ENCODE measurements at places on chromosomes 7 and 10. TPM values are rescaled to one million over a fixed set of nuclear protein-coding genes. Genes with fewer than 3 reads are reported as not detected.

Gene LIPK
- not detected for total RNA-seq

Gene FXYD4
- not detected for total RNA-seq

Gene ITGA8
- not detected for total RNA-seq

Gene OR9A2
- 0.24 TPM for total RNA-seq

Gene MSMB
- not detected for total RNA-seq

Gene HOXA3
- not detected for total RNA-seq

Gene PON3
- total RNA-seq, result not detected

Gene IGF2BP3
- total RNA-seq, result 0.42 TPM

Gene TMEM254
- 8.4 TPM for total RNA-seq

Gene AFAP1L2
- total RNA-seq, result 1.1 TPM

Gene CD36
- total RNA-seq, result not detected

Gene CYP26C1
- not detected for total RNA-seq

Gene PSMG3
- 46.4 TPM for total RNA-seq

Gene TEX47
- total RNA-seq, result not detected

- peak; percentile 70 for ATAC-seq
These were observed 61.8 kb downstream of the RASGEF1A start for GRCh38 chr10:43204943-43205671.

DNA sequence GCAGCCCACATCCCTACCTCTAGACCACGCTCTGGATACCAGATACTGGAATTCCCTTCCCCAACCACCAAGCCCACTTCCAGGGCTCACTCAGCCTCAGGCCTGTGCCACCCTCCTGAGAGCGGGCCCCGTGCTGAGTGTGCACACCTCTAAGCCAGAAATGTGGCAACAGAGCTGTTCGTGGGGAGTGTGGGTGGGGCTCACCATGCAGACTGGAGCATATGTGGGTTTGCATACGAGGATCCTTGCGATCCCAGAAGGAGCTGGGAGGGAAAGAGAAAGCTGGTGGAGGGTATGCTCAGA, 13.0 kb upstream of the LIMK1 start:
- ATAC-seq, result no peak

DNA sequence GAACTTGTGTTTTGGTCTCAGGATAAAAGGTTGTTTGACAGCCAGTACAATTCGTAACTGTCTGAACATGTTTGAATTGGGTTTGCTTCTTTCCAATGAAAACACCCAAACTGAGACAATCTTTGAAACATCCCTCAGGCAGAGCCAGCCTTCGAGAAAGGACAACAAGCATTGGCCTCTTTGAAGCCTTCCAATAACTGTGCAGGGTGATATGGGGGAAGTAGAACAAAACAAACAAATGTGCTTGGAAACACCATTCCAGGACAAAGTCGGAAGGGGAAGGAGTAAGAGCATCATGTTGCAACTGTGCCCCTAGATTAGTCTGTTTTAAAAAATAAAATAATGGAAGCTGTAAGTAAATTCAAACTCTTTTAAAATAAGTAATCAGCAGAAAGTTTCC, 39.5 kb downstream of the IL2RA start:
- ATAC-seq, result no peak

DNA sequence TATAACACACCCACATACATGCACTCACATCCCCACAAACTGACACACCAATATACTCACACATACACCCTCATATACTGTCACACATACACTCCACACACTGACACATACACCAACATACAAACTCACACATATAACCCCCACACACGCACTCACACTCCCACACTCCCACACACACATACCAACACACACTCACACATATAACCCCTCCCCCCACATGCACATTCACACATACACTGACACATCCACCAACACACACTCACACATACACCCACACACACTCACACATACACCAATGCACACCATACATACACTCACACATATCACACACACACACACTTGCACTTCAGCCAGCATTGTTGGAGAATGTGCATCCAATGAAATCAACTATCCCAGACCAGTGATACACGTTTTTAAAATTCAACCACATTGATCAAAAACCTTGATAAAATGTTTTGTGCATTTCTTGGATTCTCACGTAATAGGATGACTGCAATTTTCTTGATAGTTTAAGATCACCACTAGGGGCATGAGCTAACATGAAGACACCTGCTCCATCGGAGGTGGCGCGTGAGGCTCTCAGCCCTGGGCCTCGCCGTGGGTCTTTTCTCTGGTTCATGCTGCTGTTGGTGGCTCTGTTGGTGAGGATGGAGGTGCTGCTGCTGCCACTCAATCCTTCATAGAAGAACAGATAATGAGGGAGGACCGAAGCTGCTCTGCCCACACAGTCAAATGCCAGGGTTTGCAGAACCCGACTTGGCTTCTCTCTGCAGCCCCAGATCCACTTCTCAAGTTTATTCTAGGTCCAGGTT, 32.1 kb upstream of the CHST15 start:
- ATAC-seq, result peak; percentile 19

DNA sequence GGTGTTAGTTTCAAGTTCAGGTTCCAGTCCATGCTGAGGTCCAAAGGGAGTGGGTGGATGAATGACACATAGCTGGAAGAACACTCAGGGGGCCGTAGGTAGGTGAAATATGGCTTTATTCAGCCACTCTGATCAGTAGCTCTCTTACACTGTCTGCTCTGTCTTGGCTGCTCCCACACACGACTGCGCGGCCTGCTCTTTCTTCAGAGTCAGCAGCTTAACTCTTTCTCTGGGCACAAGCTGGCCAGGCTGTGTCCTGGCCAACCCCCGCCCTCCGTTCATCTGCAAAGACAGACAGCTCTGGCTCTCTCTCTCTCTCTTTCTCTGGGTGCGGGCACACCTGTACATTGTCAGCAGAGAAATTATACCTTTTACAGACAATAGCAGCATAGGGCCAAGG, 317.4 kb upstream of the SORCS1 start:
- no peak for ATAC-seq

DNA sequence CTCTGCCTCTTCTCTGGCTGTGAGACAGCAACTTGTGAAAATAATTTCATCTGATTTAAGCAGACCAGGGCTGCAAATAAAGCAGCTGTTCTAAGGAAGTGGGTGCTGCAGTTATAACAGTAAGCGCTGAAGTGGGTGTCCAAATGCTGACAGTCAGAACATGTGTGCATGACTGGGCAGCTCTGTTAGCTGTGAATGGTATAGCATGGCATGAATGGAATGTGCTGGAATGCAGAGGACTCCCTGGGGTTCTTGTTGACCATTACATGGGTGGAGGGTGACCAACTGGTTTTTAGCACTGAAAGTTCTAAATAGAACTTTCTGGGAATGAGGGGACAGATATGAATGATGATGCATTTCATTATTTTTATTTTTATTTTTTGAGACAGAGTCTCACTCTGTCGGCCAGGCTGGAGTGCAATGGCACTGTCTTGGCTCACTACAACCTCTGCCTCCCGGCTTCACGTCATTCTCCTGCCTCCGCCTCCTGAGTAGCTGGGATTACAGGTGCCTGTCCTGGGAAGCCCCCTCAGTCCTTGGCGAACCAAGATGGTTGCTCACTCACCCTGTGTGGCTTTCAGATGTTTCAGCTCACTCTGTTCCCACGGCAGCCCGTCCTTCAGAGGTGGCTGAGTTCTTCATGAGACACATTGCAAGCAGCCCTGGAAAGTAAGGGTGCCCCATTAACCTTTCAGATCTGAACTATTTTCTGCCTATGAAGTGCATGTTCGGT, 319.8 kb upstream of the PHYHIPL start:
- no peak for ATAC-seq

DNA sequence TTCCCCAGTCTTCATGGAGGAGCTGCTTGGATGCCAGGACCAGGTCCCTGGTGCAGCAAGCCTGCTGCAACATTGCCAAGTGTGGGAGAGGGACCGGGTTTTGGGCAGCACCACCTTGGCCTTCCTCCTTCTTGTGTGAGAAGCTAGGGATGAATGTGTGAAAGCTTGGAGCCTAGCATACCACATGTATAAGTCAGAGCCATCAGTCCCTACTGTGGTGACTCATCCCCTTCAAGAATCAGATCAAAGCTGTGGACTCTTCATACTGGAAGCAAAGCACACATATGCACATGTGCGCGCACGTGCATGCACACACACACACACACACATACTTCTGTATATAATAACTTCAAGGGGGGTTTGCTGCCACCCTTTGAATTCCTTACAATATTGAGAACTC, 527.8 kb downstream of the LRMDA start:
- no peak for ATAC-seq

DNA sequence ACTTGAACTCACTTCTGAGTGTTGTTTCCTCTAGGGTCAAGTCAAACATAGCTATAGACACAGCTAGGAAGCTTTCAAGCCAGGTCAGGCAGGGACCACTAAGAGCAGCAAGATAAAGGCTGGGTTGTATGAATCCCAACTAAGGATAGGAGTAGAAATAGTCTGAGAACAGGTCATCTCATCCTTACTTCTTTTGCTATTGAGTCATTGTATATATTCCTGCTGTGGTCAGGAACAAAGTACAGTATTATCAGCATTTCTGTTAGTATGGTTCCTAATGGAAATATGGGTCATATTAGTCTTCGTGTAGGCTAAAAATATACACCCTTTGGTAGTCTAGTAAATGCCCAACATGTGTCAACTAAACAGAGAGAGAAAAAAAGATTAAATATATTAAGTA, 145.3 kb downstream of the BTAF1 start:
- ATAC-seq, result no peak

GRCh38 chr7:24981171-24981951, 1.4 kb upstream of the OSBPL3 start:
- peak; percentile 18 for ATAC-seq

GRCh38 chr7:17934612-17935240, 5.6 kb downstream of the SNX13 start:
- ATAC-seq, result no peak

DNA sequence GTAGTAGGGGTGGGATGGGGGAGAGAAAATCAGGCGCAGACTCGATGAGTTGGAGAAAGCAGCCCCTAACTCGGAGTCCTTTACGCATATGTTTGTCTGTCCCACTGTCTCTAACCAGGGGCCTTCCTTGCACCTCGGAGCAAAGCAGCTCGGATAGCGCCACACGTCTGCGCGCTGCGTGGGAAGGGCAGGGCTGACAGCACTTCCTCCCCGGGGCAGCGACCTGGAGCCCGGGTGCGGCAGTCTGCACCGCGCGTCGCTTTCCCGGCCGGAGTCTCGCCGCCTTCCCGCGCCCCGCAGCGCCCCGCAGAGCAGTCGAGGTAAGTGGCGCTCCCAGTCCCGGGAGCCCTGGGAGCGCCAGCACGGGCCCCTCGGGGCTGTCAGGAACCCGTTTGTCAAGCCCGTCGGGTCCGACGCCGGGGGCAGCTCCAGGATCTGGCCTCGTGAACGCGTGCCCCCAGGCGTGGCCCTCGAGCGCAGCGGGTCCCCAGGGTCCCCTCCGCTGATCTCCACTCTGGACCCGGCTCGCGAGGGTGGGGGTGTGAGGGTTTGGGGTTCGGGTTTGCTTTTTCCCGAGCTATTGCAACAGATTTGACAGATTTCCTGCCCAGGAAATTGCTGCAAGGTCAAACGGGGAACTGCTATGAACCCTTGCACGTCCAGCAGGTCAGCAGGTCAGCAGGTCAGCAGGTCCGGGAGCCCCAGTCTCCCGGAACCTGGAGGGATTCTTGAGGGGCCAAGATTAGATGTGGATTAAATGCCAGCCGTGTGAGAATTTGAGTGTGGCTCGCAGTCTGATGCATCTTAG, 597 bp downstream of the APBB1IP start:
- peak; percentile 80 for ATAC-seq

- ATAC-seq, result no peak
These were observed 6.2 kb downstream of the SLC18A2 start for GRCh38 chr10:117246997-117247671.

- ATAC-seq, result no peak
These were observed 496.9 kb downstream of the TCERG1L start for GRCh38 chr10:130814610-130815009.

DNA sequence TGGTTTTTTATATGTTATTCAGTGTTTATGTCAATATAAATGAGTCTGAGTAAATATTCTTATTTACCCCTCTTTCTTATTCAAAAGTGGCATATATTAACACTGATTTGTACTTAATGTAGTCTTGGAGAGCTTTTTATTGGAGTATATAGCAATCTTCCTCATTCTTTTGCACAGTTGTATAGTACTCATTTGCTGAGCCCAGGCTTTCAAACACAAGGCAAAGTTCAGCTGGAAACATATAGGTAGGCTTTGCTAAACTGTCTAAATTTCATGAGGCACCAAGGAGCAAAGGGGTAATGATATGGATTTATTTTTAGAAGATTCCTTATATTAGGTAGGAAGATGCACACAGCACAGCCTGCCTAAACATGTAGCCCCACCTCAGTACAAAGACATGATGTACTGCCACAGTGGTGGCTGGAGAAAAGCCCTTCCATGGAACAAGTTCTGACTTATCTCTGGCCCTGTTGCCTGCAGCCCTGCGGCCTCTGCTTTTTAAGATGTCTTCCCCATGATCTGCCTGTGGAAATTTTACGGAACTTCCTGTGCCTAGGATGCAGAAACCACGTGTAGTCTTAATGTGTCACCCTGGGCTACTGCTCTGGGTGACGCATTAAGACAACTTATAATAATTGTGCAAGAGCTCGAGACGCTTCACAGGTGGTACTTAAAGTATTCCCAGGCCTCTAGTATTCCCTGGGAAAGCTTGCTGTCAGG, 9.6 kb upstream of the PDCD4 start:
- no peak for ATAC-seq

GRCh38 chr10:110780704-110781103, 91.0 kb upstream of the PDCD4 start:
- no peak for ATAC-seq

DNA sequence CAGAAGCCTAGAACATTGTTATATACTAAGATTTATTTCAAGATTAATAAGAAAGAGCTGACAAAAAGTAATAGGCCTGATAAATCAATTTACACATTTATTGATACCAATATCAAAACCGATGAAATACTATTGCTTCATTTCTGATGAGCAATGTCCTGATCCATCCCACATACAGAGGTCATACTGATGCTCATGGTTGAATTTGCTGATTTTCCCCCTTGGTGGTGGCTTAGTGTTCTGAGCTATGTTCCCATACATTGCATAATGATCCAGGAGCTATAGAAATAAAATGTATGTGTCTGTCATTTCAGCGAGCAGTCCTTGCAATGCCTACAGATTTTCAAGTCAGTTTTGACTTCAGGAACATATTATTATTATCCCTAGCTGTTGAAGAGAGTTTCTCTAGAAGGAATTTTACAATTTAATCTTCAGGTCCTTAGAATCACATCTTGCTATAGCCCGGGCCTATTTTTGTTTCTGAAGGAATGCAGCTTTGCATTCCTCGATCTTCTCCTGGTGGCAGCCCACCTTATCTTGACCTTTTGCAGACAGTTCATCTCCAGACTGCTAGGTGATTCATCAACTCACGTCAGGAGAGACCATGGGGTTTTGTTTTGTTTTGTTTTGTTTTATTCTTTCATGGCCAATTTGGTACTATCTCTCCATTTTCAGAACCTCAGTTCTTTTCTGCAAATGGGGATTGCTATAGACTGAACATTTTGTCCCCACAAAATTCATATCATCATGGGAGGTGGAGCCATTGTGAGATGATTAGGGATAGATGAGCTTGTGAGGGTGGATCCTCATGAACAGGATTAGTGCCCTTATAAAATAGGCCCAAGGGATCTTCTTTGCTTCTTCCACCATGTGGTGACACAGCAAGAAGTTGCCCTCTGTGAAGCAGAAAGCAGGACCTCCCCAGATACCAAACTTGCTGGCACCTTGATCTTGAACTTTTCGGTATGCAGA, 465.6 kb upstream of the IGFBP3 start:
- no peak for ATAC-seq

- no peak for ATAC-seq
These were observed 1396.8 kb downstream of the GATA3 start for GRCh38 chr10:9451211-9451773.

- no peak for ATAC-seq
These were observed 35.5 kb downstream of the LAMB1 start for GRCh38 chr7:107967420-107967819.

All from activated T-helper 17 cell treated with anti-CD3 and anti-CD28 coated beads, Interleukin-2, amount 50 U/mL, for 72 hours (primary cell).